CD4-positive, alpha-beta T cell treated with Interleukin-10 for 1 hour (primary cell): ENCODE measurements at places on chromosomes 12 and 14.

GRCh38 chr14:68888025-68888850 is 90.9 kb downstream of the ACTN1 start:
- no peak for DNase-seq

GRCh38 chr12:72605975-72606374 is 333.8 kb downstream of the TRHDE start:
- no peak for DNase-seq

- peak; percentile 69 for DNase-seq
Observed at GRCh38 chr12:54032627-54033100, at the start of gene HOXC5. TSS of gene HOXC5 (plus strand) at chr12:54033050. CDS start at chr12:54033123, 73 bp downstream.

- DNase-seq: no peak
Observed at GRCh38 chr12:53959314-53959713, 4.6 kb downstream of the HOXC12 start.

- no peak for DNase-seq
Observed at GRCh38 chr14:47261350-47261749, 414.1 kb downstream of the MDGA2 start.

GRCh38 chr12:113104953-113105510 is 30.5 kb downstream of the RASAL1 start:
- DNase-seq: no peak

GRCh38 chr12:24894879-24895278 is 54.0 kb downstream of the BCAT1 start:
- no peak for DNase-seq

GRCh38 chr14:102344485-102344884 is 18.2 kb downstream of the CINP start:
- no peak for DNase-seq

- DNase-seq: no peak
Observed at GRCh38 chr14:39548358-39548757, 116.1 kb upstream of the FBXO33 start.

DNA sequence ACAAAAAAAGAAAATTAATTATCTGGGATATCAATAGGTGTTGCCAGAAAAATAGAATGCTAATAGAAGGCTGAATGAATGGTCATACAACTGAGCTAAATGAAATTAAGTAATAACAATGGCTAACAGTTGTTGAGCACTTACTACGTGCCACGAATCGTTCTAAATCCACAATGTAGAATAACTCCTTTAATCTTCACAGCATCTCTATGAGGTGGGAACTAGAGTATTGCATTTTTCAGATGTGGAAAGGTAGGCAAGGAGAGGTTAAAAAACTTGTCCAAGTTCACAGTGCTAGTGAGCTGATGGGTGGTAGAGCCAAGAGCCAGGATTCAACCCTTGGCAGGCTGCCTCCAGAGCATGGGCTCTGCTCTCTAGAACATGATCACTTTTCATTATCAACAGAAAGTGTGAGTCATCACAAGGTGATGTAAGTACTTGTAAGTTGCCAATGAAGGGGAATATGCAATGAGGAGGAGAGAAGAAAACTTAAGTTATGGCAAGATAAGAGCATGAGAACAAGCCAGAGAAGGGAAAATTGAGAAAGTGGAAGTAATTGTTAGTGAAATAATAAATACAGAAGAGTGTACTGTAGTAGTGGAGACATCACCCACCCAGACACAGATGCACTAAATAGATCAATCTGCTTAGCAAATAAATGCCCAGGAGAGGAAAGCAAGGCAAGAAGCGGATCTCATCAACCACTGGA is 122.1 kb downstream of the PRKD1 start:
- DNase-seq: no peak

DNA sequence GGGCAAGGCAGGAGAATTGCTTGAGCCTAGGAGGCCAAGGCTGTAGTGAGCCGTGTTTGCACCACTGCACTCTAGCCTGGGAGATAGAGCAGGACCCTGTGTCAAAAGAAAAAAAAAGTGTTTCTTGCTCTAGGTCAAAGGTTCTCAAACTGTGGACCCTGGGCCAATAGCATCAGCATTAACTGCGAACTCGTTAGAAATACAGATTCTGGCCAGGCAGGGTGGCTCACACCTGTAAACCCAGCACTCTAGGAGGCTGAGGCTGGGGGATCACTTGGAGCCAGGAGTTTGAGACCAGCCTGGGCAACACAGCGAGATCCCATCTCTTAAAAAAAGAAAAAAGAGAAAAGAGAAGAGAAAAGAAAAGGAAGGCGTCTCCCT is 858 bp downstream of the RILPL2 start:
- no peak for DNase-seq

DNA sequence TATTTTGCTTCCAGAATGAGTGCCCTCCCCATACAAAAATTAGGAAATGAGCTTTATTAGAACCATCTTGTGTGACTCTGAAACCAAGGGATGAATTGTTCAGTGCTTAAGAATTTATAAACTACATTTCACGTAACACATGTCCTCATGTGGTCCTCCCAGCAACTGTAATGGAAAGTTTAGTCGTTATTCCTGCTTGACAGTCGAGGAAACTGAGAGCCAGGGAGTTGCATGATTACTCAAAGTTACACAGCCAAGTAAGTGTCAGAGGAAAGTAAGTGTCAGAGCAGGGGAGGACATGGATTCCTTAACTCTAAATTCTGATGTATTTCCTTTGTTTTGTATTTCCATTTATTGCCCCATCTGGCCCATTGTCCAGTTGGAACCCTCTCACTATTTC is 453.9 kb downstream of the FUT8 start:
- no peak for DNase-seq

GRCh38 chr12:66495709-66496108 is 183.2 kb downstream of the GRIP1 start:
- DNase-seq: no peak

- no peak for DNase-seq
Observed at GRCh38 chr12:69966409-69966808, 141.4 kb downstream of the MYRFL start.

DNA sequence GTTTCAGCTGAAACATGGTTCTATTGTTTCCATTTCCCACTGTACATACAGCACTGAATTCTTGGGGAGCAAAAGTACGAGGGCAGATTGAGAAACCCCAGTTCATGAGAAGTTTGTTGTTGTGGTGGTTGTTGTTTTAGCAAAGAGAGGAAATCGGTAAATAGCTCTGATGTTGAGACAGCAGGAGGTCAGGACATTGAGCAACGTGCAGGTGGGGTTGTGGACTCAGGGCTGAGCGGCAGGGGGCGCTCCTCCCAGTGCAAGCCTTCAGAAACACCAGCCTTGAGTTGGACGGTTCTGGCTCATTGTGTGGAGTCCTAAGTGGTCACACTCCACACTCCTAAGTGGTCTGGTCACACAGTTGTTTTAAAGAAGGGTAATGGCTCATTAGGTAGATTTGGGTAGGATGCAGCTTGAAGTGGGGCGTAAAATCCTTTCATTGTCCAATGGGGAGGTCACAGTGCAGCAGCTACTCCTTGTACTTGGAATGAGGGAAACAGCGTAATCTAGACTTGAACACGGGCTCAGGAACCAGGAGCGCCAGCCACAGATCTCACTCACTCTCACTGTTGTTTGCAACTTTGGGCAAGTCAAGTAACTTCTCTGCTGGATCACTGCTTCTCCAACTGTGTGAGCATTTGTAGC is 14.5 kb upstream of the PWP1 start:
- peak; percentile 37 for DNase-seq

DNA sequence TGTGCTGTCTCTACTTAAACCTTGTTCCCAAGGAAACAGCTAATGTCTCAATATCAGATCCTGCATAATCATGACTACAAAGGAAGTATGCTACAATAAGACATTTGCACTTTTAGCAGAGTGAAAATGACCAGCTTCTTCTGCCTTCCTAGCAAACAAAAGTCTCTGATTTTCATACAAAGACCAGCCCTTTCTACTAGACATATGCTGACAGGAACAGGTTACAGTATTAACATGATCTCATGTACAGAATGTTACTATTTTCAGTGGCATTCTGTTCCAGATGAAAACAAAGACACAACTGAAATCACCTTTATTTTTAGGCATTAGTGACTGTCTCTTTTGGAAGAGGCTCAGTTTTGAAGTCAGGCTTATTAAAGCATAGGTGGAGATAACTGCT is 228.6 kb downstream of the MED13L start:
- no peak for DNase-seq

GRCh38 chr12:120865098-120865497 is 39.1 kb downstream of the SPPL3 start:
- DNase-seq: no peak

- peak; percentile 78 for DNase-seq
Observed at GRCh38 chr12:112130441-112130998, 5.2 kb downstream of the TRAFD1 start.

- peak; percentile 30 for DNase-seq
Observed at GRCh38 chr12:87995581-87996178, 33.5 kb downstream of the C12orf50 start.

DNA sequence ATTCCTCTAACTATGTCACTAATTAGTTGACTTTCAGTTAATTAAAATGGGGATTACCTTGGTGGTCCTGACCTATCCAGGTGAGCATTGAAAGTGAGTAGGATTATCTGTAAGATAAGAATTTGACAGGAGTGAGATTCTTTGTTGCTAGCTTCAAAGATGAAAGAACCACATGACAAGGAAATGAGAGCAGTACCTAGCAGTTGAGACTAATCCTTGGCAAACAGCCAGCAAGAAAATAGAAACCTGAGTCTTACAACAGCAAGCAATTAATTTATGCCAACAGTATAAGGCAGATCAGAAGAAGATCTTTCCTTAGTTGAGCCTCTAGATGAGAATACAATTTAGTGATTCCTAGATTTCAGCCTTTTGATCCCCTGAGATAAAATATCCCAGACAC is 1058.4 kb downstream of the LRFN5 start:
- DNase-seq: no peak

- DNase-seq: no peak
Observed at GRCh38 chr12:115354007-115354890, 670.3 kb upstream of the TBX3 start.

- DNase-seq: no peak
Observed at GRCh38 chr14:37063467-37064240, 108.8 kb downstream of the SLC25A21 start.

DNA sequence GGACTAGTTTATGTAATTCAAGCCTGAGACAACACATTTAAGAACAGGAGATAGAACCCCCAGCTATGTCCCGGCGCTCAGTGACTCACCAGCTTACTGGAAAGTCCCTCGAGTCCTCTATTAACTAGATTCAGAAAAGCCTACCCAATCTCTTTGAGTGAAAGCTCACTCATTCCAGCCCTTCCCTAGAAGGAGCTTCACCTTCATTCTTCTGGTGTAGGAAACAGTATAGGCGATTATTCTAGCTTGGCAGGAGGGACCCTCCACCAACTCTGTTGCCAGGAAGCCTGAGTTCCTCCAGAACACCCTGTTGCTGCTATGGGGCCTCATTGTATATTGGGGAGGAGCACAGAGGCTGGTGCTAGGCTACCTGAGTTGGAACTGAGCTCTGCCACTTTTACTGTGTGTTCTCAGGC is 57.2 kb upstream of the AEBP2 start:
- peak; percentile 15 for DNase-seq

GRCh38 chr12:112950701-112951100 is 12.4 kb downstream of the OAS3 start:
- no peak for DNase-seq

- no peak for DNase-seq
Observed at GRCh38 chr14:79580906-79581305, 630.4 kb downstream of the DIO2 start.

GRCh38 chr12:123149501-123150274 is 1.2 kb downstream of the PITPNM2 start:
- DNase-seq: no peak

DNA sequence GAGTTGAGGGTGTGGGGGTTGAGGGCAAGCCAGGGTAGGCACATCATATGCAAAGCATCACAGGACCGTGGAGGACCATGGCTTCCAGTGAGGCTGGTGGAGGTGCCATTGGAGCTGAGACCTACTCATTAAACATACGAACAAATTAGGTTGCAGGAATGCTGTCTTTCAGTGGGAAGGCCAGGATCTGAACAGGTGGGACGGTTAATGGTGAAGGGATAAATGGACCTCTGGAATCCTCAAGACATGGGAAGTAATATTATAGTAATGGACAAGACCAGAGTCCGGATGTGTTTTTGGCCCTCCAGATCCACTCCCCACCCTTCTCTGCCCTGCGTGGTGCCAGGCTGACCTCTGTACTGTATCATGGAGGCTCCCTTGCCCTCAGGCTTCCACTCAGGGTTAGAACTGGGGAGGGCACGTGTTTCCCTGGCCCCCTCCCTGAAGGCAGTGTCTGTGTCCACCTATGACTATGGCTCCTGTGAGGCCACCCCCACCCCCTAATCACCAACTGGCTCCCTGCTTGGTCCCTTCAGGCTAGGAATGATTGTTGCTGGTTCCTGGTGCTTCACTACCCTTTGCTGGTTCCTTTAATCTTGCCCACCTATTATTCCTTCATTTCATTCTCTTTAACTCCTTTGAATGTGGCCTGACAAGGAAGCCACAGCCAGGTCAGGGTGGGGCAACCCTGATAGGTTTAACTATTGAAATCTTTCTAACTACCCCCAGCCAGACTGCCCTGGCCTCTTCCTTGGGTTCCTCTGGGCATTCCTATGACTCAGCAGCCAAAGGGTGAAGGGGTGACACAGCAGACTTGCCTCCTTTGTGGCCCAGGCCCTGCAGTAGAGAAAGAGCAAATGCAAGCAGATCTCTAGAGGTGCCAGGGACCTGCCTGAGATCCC is 10.7 kb downstream of the DHRS2 start:
- no peak for DNase-seq

DNA sequence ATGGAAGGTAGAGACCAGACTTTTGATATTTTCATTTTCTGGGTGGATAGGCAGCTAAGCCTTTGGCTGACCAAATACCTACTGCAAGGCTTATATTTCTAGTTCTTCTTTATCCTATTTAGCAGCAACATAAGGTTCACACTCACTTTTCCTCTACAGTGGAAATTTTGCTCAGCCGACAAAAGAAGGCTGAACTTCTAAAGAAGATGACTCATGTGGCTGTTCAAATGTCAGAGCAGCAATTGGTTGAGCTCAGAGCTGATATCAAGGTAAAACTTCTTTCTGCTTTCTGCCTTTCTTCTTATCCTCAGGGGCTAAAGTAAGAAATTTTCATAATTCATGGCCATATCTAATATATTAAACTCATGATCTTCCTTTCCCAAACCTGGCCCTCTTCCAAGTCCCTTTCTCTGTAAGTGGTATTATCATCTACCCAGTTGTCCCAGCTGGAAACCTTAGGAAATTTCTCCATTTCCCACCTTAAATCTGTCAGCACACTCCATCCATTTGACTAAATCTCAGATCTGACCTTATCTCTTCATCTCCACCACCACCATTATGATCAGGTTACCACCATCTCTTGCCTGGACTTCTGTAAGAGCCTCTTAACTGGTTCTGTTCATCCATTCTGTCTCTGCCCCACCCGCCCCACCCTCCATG is 19.8 kb upstream of the KCNH3 start:
- no peak for DNase-seq

DNA sequence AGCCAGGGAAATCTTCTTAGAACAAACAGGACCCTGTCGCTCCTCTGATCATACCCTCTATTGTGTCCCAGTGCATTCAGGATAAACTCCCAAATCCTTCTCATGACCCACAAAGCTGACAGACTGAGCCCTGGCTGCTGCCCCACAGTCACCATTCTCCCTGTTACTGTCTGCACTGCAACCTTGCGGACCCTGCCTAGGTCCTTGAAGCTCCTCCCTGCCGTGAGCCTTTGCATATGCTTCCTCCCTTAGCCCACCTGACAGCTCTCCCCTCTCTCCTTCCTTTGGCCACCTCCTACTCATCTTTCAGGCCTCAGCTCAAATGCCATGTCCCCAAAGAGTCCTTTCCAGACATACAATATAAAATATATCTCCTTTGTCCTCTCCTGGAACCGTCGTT is 62.4 kb downstream of the SLC6A12 start:
- DNase-seq: no peak
